ENCODE measurements at places on chromosomes 12 and 14.

GRCh38 chr12:64034901-64035576 lies 187.1 kb downstream of the KICS2 start:
- no peak for DNase-seq

DNA sequence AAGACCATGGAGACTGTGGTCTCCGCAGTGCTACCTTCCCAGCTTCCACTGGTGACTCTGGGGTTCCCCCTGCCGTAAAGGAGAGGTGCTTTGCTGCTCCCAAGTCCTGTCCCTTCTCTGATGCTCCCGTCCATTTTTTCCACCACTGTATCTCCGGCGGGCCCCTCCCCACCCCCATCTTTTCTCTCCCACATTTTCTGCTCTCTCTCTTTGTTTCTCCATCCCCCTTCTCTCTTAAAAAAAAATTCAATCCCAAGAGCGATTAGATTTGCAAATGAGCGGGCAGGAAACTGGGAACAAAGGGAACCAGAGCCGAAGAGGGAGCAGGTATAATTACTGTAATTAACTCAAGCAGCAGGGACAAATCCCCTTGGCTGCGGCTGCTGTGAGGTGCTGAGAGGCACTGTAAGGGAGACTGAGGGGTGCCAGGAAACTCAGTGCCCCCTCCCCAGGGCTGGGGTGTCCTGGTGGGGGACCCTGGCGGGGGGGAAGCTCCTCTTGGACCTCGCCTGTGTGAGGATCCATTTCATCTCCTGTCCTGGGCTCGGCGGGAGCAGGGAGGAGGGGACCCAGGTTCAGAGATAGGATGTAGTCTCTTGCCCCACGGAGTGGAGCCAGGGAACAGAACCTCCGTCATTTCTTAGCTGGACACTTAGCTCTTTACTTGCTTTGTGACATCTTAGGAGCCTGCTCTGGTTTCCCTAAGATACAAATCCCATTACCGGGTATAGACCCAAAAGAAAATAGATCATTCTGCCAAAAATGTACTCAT lies 140.4 kb upstream of the NRXN3 start:
- DNase-seq, result no peak

DNA sequence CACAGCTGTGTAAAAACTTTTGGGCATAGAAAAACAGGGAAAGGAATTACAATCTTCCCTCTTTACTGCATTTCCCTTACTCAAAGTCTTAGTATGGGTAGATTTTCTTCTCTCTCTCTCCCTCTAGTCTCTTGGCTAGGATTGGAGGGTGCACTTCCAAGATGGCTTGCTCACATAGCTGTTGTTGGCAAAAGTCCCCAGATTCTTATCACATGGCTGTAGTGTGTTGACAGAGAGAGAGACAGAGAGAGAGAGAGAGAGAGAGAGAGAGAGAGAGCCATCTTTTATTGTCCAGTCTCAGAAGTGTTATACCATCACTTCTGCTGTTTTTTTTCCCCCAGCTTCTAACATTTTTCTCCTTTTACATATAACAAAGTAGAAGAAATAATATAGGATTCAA lies 6.3 kb upstream of the OR4E2 start:
- peak; percentile 46 for DNase-seq

DNA sequence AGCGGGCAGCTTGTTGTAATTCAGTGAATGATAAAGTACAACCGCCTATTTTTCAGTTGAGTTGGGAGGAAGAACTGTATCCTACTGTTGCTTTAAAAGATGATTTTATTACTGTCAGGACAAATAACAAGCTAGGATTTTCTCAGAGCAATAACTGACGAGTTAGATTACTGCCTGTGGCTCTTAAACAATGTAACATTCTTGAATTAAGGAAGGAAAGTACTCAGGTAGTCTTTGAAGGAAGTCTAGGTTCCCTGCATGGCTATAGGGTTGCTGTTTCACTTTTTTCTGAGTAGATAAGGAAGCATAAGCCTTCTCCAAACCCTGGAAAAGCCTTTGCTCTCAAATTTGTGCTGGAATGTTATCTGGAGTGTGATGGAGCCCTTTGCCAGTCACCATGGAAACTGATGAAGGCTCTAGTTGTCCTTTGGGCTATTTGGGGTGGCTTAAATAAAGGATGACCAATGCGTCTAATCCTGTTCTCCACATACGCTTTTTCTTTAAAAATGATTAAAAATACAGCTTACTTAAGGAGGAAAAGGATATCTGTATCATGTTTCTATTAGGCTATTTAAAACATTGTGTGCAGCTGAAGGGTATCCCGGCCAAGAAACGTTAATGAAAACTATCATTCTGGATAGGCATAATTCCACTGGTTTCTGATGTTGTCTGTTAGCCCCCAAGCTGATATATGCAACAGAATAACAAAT lies 17.7 kb downstream of the NUBPL start:
- DNase-seq, result no peak

GRCh38 chr12:107651571-107652449 lies 33.8 kb upstream of the PWP1 start:
- no peak for DNase-seq

GRCh38 chr12:14681625-14682024 lies 14.8 kb downstream of the GUCY2C start:
- DNase-seq, result no peak

GRCh38 chr14:87067591-87067990 lies 925.4 kb downstream of the GALC start:
- no peak for DNase-seq

GRCh38 chr14:91253795-91254323 lies 9.4 kb upstream of the GPR68 start:
- DNase-seq, result no peak

- DNase-seq, result peak; percentile 64
These were observed 21.7 kb upstream of the SLC10A1 start for GRCh38 chr14:69818758-69819191.

DNA sequence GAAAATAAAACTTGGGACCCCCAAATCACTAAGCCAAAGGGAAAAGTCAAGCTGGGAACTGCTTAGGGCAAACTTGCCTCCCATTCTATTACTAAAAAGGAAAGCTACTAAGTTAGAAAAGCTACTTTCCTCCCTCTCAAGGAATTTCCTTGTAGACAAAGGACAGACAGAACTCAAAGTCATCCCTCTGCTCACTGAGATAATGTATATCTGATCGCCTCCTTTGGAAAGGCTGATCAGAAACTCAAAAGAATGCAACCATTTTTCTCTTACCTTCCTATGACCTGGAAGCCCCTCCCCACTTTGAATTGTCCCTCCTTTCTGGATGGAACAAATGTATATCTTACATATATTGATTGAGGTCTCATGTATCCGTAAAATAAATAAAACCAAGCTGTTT lies 190.5 kb upstream of the DCN start:
- no peak for DNase-seq

DNA sequence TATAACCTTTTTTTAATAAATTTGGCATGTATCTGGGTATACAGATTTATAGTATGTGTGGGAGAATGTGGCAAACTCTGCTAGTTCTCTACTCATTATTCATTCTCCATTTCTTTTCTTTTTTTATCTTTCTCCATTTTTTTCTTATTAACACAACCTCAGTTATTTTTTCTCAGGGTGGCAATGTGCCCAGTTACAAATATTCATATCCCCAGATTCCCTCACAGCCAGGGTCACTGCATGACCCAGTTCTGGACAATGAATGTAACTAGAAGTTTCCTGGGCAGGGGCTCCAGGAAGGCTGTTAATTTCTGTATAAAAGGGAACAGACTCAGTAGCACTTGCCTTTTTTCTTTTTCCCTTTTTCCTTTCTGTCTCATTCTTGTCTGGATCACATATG lies 95.6 kb downstream of the VCPKMT start:
- DNase-seq, result no peak

- no peak for DNase-seq
These were observed 209.1 kb downstream of the MED13L start for GRCh38 chr12:116068371-116068770.
